ENCODE measurements at places on chromosomes 11 and 22. TPM values are rescaled to one million over a fixed set of nuclear protein-coding genes. Genes with fewer than 3 reads are reported as not detected.

Gene SHISAL1
- total RNA-seq = 7.4 TPM

Gene SHANK3
- total RNA-seq = 3.9 TPM

Gene APOL4
- not detected for total RNA-seq

Gene ZFTA
- total RNA-seq = 6.3 TPM

Gene CDK2AP2
- total RNA-seq = 108 TPM

Gene NLRP10
- 0.02 TPM for total RNA-seq

Gene INPP5J
- total RNA-seq = 0.73 TPM

Gene TTC36
- total RNA-seq = 0.16 TPM

Gene ADAMTS8
- 0.39 TPM for total RNA-seq

Gene PANX2
- 7.7 TPM for total RNA-seq

Gene POTEH
- not detected for total RNA-seq

Gene SPON1
- not detected for total RNA-seq

Gene C11orf86
- 57.8 TPM for total RNA-seq

Gene CLDN5
- not detected for total RNA-seq

Gene SERHL2
- 0.12 TPM for total RNA-seq

Gene MYOD1
- not detected for total RNA-seq

Gene MS4A4A
- total RNA-seq = not detected

Gene UCP3
- total RNA-seq = 1.7 TPM

Gene BRSK2
- 7.7 TPM for total RNA-seq

Gene PRAME
- total RNA-seq = 113 TPM

Gene PGA4
- total RNA-seq = not detected

Gene CCDC73
- total RNA-seq = 0.05 TPM

Gene MRGPRE
- not detected for total RNA-seq

Gene SLC1A2
- total RNA-seq = 0.10 TPM

Gene TNNT3
- total RNA-seq = not detected

Gene DDX25
- 0.02 TPM for total RNA-seq

Gene C11orf97
- not detected for total RNA-seq

Gene FDXACB1
- total RNA-seq = 2.0 TPM

Gene GNB1L
- 16.8 TPM for total RNA-seq

Gene TYR
- total RNA-seq = not detected

Gene MAPK8IP2
- total RNA-seq = 4.1 TPM

Data from A549 treated with CpdA at 1 μM for 4 hours (cell line).